NCI-H187 (cell line): ENCODE measurements at places on chromosomes 11 and 22.

- DNase-seq, result no peak
These were observed 59.9 kb downstream of the NXPE1 start for GRCh38 chr11:114499756-114500155.

- peak; percentile 35 for DNase-seq
These were observed 49.7 kb downstream of the ARRB1 start for GRCh38 chr11:75301601-75302345.

- no peak for DNase-seq
These were observed 23.4 kb downstream of the CHRDL2 start for GRCh38 chr11:74707602-74708510.

DNA sequence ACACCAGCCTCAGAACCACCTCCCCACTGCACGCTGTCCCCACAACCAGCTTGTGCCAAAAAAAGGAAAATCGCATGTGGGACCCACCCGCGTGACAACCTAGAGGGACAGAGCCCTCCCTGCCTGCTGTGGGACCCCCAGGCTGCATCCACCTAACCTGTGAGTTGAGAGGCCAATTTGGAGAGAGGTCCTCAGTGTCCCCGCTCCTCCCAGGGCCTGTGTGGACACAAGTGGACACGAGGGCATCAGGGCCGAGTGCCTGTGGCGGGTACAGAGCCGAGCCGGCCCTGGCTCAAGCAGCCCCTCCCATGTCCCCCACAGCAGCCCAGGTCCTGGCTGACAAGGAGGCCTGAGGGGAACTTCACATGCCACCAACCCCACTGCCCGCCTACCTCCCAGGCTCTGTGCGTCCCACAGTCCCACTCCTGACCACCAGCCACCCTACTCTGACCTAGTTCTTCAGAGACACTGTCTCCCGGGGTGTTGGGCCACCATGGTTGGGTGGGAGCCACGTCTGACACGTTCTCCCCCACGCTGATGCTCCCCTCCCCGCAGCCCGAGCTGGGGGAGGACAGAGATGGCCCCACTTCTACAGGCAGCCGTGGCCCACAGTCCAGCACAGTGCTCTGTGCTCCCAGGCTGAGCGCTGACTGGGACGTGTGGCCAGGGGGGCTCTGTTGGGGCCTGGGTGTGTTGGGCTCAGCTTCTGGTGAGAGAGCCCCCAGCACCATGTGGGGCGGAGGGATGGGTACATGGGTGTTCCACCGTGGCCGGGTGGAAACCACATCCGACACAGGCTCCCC, 19.2 kb downstream of the SELENOO start:
- DNase-seq, result no peak

GRCh38 chr11:15716550-15716949, 601.8 kb downstream of the INSC start:
- no peak for DNase-seq
